Large intestine (tissue), 12 donors: ENCODE measurements at places on chromosomes 2 and 18. TPM values are rescaled to one million over a fixed set of nuclear protein-coding genes. Genes with fewer than 3 reads are reported as not detected.

Gene FBXO48
- polyA plus RNA-seq = 2.5 TPM

Gene FAM237A
- not detected for polyA plus RNA-seq

Gene ERICH2
- polyA plus RNA-seq = 0.69 TPM

DNA sequence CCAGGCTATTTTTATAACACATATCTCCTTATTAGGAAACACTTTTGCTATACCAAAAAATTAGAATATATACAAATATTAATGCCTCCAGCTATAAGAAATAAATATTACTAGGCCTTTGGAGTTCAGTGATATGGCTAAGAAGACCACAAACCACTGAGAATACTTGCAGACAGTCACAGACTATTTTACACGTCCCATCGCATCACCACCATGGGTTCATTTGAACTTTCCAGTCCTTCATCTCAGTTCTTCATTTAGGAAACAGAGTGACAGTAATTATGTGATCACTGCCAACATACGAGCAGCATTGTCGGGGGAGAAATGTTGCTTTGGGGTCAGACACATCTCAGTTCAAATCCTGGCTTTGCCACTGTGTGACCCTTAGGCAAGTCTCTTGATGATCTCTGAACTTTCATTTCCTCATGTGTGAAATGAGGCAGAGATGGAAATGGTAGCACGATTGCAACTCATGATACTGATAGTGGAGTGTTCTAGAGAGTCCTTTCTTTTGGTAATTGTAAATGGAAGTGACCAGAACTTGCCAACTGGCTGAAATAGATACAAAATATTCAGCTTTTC, 138.9 kb upstream of the NRP2 start:
- no peak for DNase-seq

DNA sequence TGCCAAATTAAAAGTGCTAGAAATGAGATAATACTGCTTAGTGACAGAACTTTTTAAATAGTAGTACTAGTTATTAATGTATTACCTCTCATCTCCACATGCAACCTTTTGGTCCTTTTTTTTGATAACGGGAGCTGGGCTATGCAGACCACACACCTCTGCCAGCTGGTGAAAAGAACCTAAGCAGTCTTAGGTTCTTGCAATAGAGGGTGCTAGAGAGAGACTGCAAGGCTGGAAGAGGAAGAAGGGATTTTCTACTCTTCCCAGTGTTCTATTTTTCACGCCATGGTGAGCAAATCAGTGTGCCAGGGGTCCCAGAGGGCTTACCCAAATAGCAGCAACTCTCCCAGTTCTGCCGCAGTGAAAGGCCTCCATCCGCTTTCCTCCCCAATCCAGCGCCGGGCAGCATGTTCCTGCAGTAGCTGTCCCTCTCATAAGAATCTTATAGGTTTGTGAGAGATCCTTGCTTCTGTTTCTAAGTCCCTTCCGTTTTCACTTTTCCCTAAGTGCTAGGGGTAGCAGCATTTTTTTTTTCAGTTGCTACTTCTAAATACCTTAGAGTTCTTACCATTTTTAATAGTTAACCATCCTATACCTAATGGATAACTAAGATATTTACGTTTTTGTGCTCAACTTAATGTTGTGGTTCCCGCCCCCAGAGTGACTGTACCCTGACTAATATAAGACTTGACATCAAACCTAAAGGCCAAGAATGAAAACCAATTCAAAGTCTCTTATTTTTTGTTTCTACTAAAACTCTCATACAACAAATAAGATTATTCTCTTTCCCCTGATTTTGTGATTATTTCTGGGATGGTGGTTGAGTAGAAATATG, 69.4 kb upstream of the UBE2E3 start:
- DNase-seq = no peak
